Large intestine (tissue), 12 donors: ENCODE measurements at places on chromosomes 7 and 10. TPM values are rescaled to one million over a fixed set of nuclear protein-coding genes. Genes with fewer than 3 reads are reported as not detected.

The CPN1 gene
- 0.06 TPM for polyA plus RNA-seq

GRCh38 chr7:121796381-121796780, 76.6 kb upstream of the PTPRZ1 start:
- DNase-seq = no peak

The SEMA3C gene
- polyA plus RNA-seq = 70.6 TPM

The EBF3 gene
- polyA plus RNA-seq = 7.5 TPM
